ENCODE measurements at places on chromosomes 6 and 20. TPM values are rescaled to one million over a fixed set of nuclear protein-coding genes. Genes with fewer than 3 reads are reported as not detected.

DNA sequence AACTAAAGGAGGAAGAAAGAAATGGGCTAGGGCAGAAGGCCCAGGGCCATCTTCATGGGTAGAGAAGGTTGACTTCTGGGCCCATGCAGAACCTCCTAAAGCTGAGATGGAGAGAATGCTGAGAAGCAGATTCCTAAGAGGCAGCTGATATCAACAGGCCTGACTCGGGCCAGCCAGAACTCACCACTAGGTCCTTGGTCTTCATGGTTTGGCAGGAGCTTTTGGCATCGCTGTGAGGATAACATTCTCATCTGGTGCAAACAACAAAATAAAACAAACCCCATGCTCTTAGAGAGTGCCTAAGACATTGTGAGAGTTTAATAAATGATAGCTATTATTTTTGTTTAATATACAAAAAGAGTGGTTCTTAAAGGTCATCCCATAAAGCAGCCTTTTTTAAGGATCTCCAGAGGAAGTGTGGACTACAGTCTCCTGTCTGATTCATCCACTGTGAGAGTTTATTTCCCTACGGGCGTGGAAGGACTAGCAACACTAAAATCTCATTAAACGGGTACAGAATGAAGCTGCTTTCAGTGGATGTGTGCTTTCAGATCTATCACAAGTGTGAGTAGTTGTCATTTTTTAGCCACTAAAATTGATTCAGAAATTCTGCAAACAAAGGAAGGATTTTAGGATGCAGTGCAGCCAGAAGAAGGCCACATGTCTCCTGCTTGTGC is 160.0 kb downstream of the PLCB4 start:
- no peaks in the 10 kb centered on the region for H3K4me1 ChIP-seq
- no peak overlapping the region for H3K27ac ChIP-seq
- no peak overlapping the region for H3K4me3 ChIP-seq
- H3K27me3 ChIP-seq: no peaks in the 10 kb centered on the region
- H3K36me3 ChIP-seq: no peaks in the 10 kb centered on the region
- no peak for DNase-seq

GRCh38 chr6:166588691-166589336 is 2.3 kb upstream of the RAMACL start:
- no peaks in the 10 kb centered on the region for H3K27me3 ChIP-seq

IRF4 gene
- 27.1 TPM for total RNA-seq

GRCh38 chr6:3422435-3423070 is 34.3 kb downstream of the SLC22A23 start:
- no peaks in the 10 kb centered on the region for H3K4me1 ChIP-seq
- H3K36me3 ChIP-seq: no peaks in the 10 kb centered on the region
- DNase-seq: no peak
- no peak overlapping the region for H3K27ac ChIP-seq
- no peaks in the 10 kb centered on the region for H3K27me3 ChIP-seq
- no peak overlapping the region for H3K4me3 ChIP-seq

DNA sequence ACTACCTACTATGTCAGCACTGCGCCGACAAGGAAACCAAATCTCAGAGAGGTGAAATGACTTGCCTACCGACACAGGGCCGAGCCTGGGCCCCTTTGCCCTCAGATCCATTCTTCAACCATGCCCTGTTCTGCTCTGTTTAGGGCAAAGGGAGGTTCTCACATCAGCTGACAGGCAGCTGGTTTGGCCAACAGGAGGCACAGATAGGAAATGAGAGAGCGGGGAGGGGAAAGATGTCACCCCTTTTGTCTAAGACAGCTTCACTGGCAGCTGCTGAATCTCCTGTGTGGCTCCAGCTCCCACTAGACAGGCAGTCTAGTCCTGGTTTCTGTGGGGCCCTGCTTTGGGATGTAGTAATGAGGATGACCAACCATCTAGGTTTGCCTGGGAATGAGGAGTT is 158.7 kb downstream of the TMEM200A start:
- H3K27me3 ChIP-seq: no peaks in the 10 kb centered on the region
- H3K36me3 ChIP-seq: no peaks in the 10 kb centered on the region
- H3K4me3 ChIP-seq: peak overlapping the region; percentile 5
- peak overlapping the region; percentile 32 for H3K27ac ChIP-seq

- DNase-seq: no peak
- no peaks in the 10 kb centered on the region for H3K4me1 ChIP-seq
- H3K27ac ChIP-seq: no peak overlapping the region
- no peaks in the 10 kb centered on the region for H3K36me3 ChIP-seq
Observed at GRCh38 chr20:59646487-59646886, 42.1 kb downstream of the PHACTR3 start.

ZSCAN23 gene
- 2.4 TPM for total RNA-seq

GRCh38 chr6:10837622-10837994 is 731 bp downstream of the MAK start:
- peak; percentile 27 for DNase-seq
- no peak overlapping the region for H3K27ac ChIP-seq
- peak overlapping the region; percentile 59 for H3K4me3 ChIP-seq
- H3K36me3 ChIP-seq: no peaks in the 10 kb centered on the region

DNA sequence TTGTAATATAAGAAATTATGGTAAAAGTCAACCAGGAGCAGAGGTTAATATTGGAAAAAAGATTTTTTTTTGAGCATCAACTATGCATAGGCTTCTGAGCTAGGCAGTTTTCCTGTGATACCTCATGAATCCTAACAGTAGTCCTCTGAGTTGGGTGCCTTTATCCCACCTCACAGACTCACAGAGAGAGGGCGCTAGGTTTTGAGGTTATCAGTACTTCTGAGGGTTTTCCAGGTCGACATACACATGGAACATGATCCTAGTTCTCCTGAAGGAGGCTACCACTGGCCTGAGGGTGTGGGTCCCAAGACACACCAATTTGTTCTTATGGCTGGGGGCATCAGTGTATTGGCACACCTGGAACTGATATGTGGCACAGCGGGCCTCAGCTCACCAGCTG is 358.8 kb upstream of the JAG1 start:
- no peak for DNase-seq
- no peaks in the 10 kb centered on the region for H3K36me3 ChIP-seq
- H3K4me1 ChIP-seq: no peaks in the 10 kb centered on the region
- H3K27me3 ChIP-seq: no peaks in the 10 kb centered on the region
- no peak overlapping the region for H3K4me3 ChIP-seq

GRCh38 chr20:58372806-58373205 is 16.2 kb upstream of the VAPB start:
- H3K36me3 ChIP-seq: peaks cover 2% of the 10 kb centered on the region
- DNase-seq: no peak
- no peak overlapping the region for H3K4me3 ChIP-seq

GRCh38 chr20:21315138-21315537 is 12.0 kb downstream of the XRN2 start:
- H3K36me3 ChIP-seq: no peaks in the 10 kb centered on the region

RIPOR3 gene
- not detected for total RNA-seq

DNA sequence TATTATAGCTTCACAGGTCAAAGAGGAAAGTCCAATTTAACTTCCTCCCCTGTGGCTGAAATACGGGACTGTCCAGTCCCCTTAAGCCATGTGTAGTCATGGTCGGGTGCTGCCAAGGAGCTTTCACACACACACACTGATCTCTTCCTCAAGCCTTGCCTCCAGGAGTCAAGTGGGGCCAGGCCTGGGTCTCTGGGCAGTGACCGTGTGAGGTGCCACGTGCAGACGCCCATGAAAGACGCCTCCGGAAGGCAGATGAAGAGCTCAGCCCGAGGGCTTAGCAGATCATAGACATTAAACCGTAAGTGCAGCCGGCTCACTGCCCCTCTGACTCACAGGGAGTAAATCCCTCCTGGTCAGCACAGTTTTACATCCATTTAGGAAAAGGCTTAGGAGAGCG is 4.2 kb downstream of the GABRR2 start:
- H3K27ac ChIP-seq: no peak overlapping the region
- H3K4me3 ChIP-seq: no peak overlapping the region
- no peak for DNase-seq
- H3K4me1 ChIP-seq: no peaks in the 10 kb centered on the region

DNA sequence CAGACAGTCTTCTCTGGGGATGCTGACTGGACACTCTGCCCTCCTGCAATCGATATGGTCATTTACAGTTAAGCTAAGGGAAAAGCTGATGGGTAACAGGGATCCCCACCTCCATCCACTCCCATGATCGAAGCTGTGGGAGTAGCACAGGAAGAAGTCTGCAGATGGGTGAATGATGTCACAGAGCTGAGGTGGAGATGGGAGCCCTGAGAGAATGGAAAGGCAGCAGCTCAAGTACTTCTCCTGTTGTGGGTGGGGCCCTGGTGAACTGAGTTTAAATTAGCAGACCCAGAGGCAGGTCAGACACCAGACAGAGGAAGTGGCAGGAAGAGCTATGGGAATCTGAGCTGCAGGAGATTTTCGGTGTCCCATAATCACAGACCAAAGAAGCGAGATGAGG is 29.0 kb downstream of the HDGFL1 start:
- H3K27ac ChIP-seq: no peak overlapping the region
- no peak for DNase-seq
- H3K36me3 ChIP-seq: no peaks in the 10 kb centered on the region

DNA sequence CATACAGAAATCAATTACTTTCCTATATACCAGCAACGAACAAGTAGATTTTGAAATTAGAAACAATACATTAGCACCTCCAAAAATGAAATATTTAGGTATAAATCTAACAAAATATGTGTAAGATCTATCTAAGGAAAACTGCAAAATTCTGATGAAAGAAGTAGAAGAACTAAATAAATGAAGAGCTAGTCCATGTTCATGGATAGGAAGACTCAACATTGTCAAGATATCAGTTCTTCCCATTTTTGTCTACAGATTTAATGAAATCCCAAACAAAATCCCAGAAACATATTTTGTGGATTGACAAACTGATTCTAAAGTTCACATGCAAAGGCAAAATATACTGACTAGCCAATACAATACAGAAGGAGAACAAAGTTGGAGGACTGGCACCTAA is 33.7 kb downstream of the PREP start:
- H3K27me3 ChIP-seq: no peaks in the 10 kb centered on the region
- H3K27ac ChIP-seq: no peak overlapping the region
- H3K36me3 ChIP-seq: peaks cover 8% of the 10 kb centered on the region
- H3K4me1 ChIP-seq: no peaks in the 10 kb centered on the region
- DNase-seq: no peak
- no peak overlapping the region for H3K4me3 ChIP-seq

DNA sequence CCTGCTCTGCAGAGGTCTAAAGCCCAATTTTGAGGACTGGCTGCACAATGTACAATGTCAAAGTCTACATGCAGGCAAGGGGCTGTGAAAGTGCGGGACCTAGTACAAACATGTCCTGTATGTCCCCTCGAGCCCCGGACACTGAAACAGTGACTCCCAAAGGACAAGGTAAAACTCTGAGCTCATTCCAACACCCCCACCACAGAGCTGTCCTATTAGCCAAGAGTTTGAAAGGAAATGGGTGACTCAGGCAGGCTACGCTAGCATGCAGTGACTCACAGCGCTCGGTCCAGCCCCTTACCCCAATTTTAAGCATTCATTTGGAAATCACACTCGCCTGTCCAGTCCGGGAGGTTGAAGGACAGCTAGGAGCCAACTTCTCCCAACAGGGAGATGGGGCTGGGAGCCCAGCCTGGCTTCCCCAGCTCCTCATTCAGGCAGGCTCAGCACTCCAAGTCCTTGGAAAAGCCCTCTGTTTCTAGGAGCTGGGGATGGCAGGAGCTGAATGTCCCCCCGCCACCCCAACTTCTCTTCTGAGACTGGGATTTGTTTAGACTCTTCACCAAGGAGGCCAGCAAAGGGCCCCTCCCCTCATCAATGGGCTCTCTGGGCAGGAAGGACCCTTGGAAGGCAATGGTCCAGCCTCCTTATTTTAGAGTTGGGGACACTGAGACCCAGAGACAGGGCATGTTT is 3.9 kb downstream of the SDC4 start:
- H3K4me1 ChIP-seq: peaks cover 4% of the 10 kb centered on the region
- no peaks in the 10 kb centered on the region for H3K36me3 ChIP-seq
- H3K27ac ChIP-seq: no peak overlapping the region
- no peak for DNase-seq

BANF2 gene
- not detected for total RNA-seq

POU3F2 gene
- total RNA-seq: not detected

DNA sequence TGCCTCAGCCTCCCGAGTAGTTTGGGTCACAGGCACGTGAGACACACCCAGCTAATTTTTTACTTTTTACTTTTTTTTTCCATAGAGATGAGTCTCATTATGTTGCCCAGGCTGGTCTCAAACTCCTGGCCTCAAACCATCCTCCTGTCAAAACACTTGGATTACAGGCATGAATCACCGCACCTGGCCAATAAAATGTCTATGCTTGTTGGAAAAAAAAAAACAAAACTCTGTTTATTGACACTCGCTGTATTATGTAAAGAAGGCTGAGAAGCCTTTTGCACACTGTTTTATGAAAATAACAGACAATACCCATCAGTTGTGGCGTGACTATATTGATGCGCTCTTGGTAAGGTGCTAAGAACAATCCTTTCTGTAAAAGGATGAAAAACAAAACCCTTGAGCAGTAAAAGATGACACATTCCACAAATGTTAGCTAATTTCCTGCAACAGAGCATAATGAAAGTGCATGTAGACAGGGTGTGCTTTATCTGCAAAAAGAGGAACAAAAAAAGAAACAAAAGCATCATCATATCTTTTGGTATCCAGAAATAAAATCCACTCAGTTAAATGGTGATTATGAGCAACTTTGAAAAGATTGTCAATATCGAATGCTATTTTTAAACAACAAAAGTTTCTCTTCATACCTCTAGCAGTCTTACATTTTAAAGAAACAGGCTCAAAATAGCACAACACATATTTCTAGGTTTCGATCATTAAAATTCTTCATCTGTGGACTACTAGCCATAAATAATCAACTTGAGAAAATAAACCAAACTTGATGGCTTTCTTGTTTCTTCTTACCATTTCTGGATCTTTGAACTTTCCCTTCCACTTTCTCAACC is 108.3 kb upstream of the PHACTR1 start:
- H3K27ac ChIP-seq: no peak overlapping the region
- no peaks in the 10 kb centered on the region for H3K4me1 ChIP-seq
- H3K4me3 ChIP-seq: no peak overlapping the region
- H3K27me3 ChIP-seq: no peaks in the 10 kb centered on the region
- H3K36me3 ChIP-seq: no peaks in the 10 kb centered on the region

PLN gene
- total RNA-seq: 0.22 TPM

SLC52A3 gene
- not detected for total RNA-seq

PTPN1 gene
- total RNA-seq: 80.5 TPM

CCN5 gene
- total RNA-seq: not detected

DNA sequence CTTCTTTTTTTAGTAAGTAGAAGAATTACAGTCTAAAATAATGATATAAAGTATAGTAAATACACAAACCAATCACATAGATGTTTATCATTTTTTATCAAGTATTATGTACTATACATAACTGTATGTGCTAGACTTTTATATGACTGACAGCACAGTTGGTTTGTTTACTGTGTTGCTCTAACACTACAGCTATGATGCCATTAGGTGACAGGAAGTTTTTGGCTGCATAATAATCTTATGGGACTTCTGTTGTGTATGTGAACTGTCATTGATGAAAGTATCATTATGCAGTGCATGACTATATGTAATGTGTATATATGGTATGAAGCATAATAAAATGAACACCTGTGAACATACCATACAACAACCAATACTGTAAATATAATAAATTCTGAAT is 104.0 kb downstream of the ZFAND3 start:
- no peaks in the 10 kb centered on the region for H3K36me3 ChIP-seq
- peaks cover 11% of the 10 kb centered on the region for H3K4me1 ChIP-seq
- H3K27ac ChIP-seq: no peak overlapping the region
- peaks cover 3% of the 10 kb centered on the region for H3K27me3 ChIP-seq
- DNase-seq: no peak
- H3K4me3 ChIP-seq: no peak overlapping the region

RALGAPB gene
- total RNA-seq: 41.8 TPM
